Stimulated activated CD8-positive, alpha-beta memory T cell treated with anti-CD3 and anti-CD28 coated beads, Interleukin-4, amount 100 ng/mL, for 4 hours (primary cell): ENCODE measurements at places on chromosomes 7 and 10.

GRCh38 chr7:29044554-29044953, 86.4 kb upstream of the TRIL start:
- DNase-seq, result no peak

DNA sequence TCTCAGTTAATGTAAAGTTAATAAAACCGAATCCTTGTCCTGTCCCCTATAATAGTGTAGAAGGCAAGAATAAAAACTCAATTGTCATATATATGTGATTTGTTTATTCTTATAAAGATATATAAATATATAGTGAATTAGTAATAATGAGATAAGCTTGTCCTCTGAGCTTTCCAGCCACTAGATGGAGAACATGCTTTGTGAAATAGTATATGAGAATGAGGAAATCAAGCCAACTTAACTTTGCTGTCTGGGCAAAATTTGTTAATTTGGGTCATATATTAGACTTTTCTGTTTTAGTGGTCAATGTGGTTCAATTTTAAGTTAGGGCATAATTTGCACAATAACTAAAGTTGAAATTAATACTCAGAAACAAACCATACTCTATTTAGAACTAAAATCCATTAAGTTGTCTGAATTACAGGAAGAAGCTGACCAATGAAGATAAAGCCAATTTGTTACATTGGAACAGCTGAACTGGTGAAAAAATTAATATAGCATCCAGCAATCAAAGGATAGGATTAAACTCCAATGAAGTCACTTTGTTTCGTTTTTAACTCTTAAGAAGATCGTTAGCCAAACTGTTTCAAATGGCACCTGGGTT, 595.0 kb downstream of the ARL4A start:
- DNase-seq, result no peak

GRCh38 chr7:107201795-107202450, 33.1 kb downstream of the HBP1 start:
- no peak for DNase-seq

DNA sequence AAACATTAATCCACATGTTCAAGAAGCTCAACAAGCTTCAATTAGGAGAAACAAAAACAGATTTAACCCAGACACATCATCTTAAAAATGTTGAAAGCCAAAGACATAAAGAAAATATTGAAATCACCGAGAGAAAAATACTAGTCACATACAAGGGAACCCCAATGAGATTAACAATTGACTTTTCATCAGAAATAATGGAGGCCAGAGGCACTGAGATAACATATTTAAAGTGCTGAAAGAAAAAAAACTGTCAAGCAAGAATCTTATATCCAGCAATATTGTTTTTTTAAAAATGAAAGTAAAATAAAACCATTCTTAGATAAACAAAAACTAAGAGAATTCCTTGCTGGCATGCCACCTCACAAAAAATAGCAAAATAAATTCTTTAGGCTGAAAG, 28.9 kb downstream of the AOC1 start:
- DNase-seq, result no peak

GRCh38 chr7:4050126-4050660, 631.9 kb upstream of the FOXK1 start:
- no peak for DNase-seq

DNA sequence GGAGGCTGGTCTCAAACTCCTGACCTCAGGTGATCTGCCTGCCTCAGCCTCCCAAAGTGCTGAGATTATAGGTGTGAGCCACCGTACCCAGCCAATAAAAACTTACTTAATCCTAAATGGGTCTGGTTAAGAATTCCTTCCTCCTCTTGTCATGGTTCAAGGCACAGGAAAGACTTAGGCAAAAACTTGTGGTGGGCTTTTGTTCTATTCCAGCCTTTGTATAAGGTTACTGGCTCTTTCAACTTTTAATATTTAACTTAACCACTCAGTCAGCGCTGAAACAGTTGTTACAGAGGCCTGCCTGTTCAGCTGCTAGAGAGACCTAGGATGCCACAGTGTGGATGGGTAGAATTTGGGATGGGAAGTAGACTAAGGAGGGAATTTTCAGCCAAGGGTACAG, 28.1 kb upstream of the GARS1 start:
- DNase-seq, result no peak

- no peak for DNase-seq
Observed at GRCh38 chr10:124997771-124998623, 56.1 kb downstream of the ZRANB1 start.

DNA sequence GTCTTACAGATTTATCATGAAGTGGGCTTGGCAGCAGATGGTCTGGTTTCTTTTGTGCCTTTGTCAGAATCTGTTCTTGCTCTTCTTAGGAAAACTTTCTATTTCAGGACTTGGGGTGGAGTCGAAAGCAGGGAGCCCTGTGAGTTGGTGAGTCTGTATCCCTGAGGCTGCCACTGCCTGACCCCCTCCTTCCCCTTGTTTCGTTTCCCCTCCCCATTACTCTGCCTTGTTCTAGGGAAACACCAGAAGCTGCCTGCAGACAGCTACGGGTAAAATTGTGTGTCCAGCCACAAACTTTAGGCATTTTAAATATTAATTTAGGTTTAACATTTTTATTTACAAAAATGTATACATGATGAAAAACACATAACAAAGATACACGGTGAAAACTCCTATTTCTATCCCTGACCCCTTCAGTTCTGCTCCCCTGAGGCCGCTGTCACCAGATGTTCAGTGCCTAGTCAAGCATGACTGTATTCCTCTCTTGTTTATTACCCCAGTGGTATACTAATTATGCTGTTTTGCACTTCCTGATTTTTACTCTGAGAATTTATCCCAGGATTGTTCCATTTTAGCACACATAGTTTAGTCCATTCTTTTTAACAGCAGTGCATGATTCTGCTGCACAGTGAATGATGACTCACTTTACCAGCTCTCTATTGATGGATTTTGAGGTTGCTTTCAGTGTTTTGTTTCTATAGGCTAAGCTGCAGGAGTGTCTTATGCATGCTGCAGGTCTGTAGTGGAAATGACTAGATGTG, 9.1 kb downstream of the TSPAN14 start:
- no peak for DNase-seq

GRCh38 chr10:36349445-36350078, 707.5 kb upstream of the FZD8 start:
- DNase-seq, result no peak

GRCh38 chr10:102710609-102711008, 3.6 kb downstream of the ARL3 start:
- no peak for DNase-seq

DNA sequence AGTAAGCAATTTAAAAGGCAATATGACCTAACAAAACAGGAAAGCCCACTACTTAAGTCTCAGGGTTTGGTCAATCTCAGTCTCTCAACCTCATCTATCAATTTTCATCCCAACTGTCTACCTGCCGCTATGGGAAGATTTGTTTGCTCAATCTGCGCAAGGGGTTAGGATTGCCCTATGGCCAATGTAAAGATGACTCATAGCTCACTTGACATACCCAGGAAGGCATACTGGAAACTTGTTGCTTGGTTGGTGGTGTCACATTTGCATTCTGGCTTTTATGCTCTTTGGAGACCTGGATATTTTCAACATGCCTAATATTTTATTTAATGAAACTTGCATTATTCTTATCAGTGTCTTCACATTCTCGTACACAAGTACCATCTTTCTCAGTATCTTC, 78.1 kb upstream of the TMEM196 start:
- DNase-seq, result no peak

DNA sequence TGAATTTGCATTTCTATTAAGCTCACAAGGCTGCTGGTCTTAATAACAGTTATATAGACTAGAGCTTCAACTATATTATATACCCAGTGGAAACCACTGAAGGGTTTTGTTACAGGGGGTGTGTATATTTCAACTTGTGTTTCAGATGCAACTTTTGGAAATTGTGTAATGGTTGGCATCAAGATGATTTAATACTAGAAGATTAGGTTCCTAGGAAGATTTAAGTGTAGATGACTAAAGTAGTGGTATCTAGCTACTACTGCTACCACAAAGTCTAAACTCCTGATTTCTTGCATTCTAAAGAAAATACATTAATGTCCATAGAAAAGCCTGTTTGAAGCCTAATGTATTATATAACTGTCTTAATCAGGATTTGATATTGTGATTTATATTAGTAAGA, 30.2 kb downstream of the AHR start:
- DNase-seq, result no peak

DNA sequence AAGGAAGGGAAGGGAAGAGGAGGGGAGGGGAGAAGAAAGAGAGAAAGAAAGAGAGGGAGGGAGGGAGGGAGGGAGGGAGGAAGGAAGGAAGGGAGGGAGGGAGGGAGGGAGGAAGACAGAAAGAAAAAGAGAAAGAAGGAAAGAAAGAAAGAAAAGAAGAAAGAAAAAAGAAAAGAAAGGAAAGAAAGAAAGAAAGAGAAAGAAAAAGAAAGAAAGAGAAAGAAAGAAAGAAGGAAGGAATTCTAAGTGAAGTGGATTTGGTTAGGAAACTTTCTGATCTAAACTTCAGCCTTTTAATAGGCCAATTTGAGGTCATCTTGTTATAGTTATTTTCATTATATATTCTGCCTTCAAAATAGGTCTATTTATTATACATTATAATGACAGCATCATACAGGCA, 4.3 kb downstream of the CAV2 start:
- no peak for DNase-seq

DNA sequence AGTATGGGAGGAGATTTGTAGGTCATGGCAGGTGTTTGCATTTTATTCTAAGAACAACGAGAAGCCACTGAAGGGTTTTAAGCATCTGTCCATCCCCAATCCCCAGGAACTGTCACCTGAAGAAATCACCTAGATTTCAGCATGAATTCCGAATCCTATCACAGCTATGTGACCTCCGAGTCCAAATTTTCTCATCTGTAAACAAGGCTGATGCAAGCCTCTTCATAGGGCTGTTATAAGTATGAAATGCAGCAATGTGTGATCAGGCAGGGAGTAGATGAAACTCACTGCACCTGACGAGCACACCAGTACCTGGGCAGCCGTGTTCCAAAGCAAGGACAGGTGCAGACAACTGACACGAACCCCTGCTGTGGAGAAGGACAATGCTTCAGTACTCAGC, 14.0 kb downstream of the HABP2 start:
- no peak for DNase-seq

DNA sequence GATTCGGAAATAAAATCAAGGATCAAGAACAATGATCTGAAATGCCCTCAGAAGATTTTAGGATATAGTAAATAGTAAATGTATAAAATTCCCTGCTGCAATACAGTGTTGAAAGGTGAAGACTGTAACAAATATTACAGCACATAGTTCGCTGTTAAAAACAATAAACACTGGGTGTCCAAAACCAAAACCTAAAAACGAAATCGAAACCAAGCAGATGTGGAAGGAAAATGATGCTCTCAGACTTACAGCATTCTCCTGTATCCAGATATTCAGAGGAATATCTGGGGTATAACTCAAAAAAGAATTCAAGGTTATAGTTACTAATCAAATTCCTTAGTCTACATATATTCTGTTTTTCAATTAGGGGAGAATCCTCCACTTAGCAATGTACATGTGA, 708.1 kb upstream of the PCDH15 start:
- DNase-seq, result no peak

DNA sequence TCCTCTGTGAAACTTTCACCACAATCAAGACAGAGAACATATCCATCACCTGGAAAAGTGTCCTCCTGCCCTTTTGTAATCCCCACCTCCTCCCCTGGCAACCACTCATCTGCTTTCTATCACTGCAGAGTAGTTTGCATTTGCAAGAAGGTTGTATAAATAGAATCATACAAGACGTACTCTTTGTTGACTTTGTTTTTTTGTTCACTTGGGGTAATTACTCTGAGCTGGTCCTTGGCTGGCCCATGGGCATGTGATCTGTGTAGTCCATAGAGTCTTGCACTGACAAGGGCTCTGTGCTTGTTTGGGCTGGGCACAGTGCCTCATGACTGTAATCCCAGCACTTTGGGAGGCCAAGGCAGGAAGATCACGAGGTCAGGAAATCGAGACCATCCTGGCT, 7.8 kb upstream of the HACD1 start:
- DNase-seq, result no peak

DNA sequence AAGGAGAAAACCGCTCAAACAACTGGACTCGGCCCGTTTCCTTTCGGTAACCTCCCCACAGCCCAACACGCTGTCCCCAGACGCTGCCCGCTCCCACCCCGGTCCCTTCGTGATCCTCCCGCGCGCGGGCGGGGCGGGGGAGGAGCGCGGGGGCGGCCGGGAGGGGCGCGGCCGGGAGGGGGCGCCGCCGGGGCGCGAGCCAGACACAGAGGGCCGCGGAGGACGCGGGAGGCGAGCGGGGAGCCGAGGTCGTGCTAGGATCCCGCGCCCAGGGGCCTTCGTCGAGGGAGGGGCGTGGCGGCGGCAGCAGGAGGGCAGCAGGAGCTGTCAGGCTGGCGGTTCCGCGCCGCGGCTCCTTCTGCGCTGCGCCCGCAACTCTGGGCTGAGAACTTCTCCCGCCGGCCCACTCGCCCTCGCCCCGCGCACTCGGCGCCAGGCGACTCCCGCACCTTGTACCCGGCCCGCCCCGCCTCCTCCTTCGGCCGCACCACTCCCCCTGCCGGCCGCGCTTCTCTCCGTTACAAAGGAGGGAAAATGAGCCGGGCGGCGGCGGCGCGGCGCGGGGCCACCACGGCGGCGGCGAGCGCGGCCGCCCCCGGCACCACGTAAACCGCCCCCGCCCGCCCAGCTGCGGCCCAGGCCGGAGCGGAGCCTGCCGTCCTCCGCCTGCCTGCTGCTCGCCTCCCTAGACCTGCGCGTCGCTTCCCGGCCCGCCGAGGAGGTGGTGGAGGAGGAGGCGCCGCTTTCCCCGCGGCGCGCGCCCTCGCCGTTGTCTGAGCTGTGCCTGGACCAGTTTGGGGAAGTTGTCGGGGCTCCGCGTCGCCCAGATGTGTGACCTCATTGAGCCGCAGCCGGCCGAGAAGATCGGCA, at the start of gene CDK14:
CDK14 (plus strand) TSS at position 521 of the 870 bp plus-strand sequence; CDS start at position 828, 307 bp downstream.
- no peak for DNase-seq

GRCh38 chr10:2119316-2119715, 382.0 kb upstream of the ADARB2 start:
- DNase-seq, result no peak

DNA sequence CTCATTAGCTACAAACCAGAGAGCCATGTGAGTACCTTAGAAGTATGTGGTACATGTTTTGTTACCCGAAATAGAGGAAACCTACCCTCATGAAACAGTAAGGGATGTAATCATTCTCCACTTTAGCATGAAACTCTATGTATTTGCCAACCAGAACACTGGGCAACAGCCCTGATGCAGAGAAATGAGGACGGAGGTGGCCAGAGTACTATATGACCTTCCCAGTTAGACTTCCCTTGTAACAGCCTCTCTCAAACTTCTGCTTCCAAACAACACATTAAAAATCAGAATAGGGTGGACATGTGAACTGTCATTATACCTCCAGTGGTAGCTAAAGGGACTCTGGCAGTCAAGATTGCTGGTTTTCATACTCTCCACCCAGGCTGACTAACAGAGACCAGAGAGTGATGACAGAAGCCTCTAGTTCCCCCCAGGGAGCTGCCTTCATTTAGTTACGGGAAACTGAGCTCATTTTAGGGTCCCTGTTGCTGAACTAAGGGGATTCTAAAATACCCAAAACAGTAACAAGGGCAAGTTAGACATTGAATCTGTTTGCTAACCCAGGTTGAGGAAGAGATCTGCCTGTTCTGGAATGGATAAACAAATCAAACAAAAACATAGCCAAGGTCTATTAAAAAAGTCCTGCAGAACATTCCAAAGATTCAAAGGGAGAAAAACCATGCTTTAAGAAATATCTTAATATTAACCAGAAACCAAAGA, 83.1 kb downstream of the VPS41 start:
- no peak for DNase-seq
